ENCODE measurements at places on chromosomes 2 and 18.

- no peak for DNase-seq
These were observed 1611.1 kb upstream of the ZEB2 start for GRCh38 chr2:146131048-146131447.

DNA sequence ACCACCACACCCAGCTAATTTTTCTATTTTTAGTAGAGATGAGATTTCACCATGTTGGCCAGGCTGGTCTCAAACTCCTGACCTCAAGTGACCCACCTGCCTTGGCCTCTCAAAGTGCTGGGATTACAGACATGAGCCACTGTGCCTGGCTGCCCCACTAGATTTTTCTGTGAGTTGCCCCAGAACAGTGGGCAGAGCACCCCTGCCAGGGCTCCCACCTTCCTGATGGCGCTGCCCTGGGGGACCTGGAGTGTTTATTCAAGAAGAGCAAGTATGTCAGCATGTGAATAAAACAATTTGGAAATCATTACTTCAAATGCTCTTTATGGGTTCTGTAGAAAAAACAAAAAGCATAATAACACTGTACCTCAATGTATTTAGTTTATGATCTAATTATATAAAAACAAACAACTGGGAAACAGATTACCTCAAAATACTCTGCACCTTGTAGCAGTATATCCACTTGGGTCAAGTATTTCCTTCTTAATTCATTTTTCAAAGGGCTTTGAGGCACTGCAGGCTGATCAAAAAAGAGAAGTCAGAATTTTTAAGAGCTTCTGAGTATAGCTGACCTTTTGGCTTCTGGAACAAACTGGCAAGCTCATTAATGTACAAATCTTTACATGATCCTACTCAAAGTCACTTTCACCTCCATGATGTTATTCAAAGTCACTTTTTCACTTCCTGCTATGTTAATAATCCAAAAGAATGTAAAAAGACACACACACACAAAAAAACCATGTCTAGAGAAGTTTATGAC, 8.9 kb downstream of the HJURP start:
- DNase-seq: no peak

- no peak for DNase-seq
These were observed 54.5 kb downstream of the RASGRP3 start for GRCh38 chr2:33530690-33531548.

- DNase-seq: no peak
These were observed 21.2 kb upstream of the MAP3K20 start for GRCh38 chr2:173054466-173054865.

GRCh38 chr2:170360546-170361089, 182.7 kb downstream of the MYO3B start:
- DNase-seq: no peak

GRCh38 chr18:11037533-11038240, 111.7 kb downstream of the PIEZO2 start:
- no peak for DNase-seq

DNA sequence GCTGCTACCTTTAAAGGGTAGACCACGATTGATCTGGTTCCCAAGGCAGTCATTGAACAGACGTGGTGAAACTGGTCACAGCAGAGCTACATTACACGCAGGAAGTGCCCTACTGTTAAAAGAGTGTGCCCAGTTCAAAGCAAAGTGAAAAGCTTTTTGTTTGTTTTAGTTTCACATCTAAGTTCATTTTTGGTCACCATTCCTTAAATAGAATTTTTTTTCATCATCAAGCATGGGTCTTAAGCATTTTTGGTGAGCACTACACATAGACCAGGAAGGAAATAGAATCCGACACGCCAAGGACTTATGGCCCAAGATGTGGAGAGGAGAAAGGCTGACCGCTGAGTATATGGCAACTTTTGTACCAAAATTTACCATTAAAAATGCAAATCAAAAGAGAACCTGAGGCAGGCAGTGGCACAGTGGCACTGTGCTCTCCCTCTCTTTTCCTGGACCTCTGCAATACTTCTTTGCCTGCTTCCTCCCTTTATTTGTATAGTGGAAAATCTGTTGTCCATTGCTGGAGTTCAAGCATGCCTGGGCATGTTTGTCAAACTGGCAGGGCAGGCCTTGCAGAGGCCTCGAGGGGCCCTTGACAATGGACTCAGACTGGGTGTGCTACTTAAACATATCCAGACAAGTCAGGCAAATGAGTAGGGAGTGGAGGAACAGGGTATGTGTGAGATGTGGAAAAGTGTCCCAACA, 42.6 kb upstream of the HNRNPA3 start:
- no peak for DNase-seq

DNA sequence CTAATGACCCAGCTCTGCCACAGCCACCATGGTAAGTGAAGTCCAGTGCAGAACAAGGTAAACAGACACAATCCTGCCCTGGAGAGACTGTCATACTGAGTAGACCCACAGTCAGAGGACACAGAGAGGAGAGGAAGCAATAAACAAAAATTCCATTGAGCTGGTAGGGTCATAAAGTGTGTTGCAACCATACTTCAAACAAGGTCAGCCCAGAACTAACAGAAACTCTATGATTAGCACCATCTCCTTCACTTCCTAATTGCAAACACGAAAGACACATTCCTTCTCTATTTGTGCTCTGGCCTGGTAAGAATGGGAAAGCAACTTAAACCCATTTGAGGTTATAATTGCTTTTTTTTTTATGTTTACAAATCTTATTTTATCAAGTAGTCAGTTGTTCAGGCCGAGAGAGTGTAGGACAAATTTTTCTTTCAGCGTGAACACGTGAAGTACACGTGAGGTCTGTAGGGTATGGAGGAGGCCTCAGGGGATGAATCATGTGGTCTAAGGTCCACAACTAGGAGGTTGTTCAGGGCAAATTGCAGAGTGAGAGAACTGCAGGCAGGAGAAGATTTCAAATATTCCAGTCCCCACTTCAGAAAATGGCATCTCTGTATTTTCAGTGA, 71.4 kb upstream of the GLS start:
- DNase-seq: no peak

- DNase-seq: no peak
These were observed 7.0 kb downstream of the CNDP2 start for GRCh38 chr18:74503137-74503536.

DNA sequence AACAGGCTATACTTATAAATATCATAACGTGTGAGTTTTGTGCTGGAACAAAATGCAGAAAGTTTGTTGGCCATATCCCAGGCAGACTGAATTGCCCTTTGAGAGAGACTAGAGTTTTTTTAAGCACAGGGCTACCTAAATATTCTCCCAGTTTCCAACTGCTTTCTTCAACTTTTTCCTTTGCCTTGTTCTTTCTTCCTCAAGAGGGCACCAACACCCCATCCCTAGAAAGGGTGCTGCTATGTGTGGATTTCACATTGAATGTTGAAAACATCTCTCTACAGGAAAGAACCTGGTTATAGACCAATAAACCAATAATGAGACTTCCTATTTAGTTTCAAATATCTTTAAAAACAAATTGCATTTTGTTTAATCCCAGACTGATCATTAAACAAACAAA, 87.9 kb downstream of the ICOS start:
- no peak for DNase-seq

- no peak for DNase-seq
These were observed 1549.7 kb upstream of the ACVR2A start for GRCh38 chr2:146295080-146295670.

- DNase-seq: no peak
These were observed 57.0 kb upstream of the ACTR3 start for GRCh38 chr2:113832795-113833290.
